ENCODE measurements at places on chromosomes 2 and 18.

DNA sequence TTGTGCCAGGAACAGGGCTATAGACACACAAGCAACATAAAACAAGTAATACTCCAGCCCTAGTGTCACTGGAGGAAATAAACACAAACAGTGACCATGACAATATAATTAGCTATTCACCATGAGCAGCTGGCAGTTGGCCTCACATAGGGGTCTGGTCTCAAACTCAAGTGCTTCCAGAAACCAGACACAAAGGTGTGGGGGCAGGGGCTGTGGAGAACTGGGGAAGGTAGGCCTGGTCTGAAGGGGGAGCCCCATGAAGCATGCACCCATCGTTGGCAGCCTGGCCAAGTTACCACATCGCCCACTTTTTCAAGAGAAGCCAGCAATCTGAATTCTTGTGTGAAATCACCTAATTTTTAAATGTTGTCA is 49.5 kb upstream of the SP3 start:
- H3K4me1 ChIP-seq = peaks cover 5% of the 10 kb centered on the region
- no peak overlapping the region for H3K4me3 ChIP-seq
- peaks cover 8% of the 10 kb centered on the region for H3K27me3 ChIP-seq
- DNase-seq = no peak

- no peak for DNase-seq
- H3K4me1 ChIP-seq = peaks cover 2% of the 10 kb centered on the region
- H3K27ac ChIP-seq = no peak overlapping the region
- no peak overlapping the region for H3K4me3 ChIP-seq
- no peaks in the 10 kb centered on the region for H3K36me3 ChIP-seq
These were observed 22.7 kb downstream of the MRO start for GRCh38 chr18:50797142-50797541.

DNA sequence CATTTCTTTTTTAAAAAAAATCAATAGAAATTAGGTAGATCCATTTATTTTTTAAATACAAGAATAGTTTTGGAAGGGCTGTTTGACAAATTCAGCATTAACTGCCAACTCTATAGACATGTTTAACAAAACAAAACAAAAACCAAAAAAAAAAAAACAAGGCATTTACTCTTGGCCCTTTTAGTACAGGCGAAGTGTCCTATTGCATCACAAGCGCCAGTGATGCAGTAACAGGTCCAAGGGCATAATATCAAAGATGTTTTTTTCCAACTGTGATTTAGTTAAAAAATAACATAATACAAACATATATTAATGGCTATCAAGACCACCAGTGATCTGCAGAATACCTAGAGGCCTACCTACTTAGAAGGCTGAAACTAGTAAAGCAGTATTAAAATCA is 55.3 kb downstream of the XDH start:
- H3K36me3 ChIP-seq = no peaks in the 10 kb centered on the region
- H3K4me1 ChIP-seq = no peaks in the 10 kb centered on the region
- no peak for DNase-seq
- H3K4me3 ChIP-seq = no peak overlapping the region
- no peak overlapping the region for H3K27ac ChIP-seq
- H3K27me3 ChIP-seq = no peaks in the 10 kb centered on the region

- H3K36me3 ChIP-seq = no peaks in the 10 kb centered on the region
- no peaks in the 10 kb centered on the region for H3K27me3 ChIP-seq
- H3K4me1 ChIP-seq = no peaks in the 10 kb centered on the region
- H3K4me3 ChIP-seq = no peak overlapping the region
- H3K27ac ChIP-seq = no peak overlapping the region
These were observed 1003.5 kb downstream of the TSN start for GRCh38 chr2:122758967-122759366.

- H3K27me3 ChIP-seq = peaks cover 6% of the 10 kb centered on the region
- H3K4me1 ChIP-seq = no peaks in the 10 kb centered on the region
- no peak overlapping the region for H3K27ac ChIP-seq
- H3K36me3 ChIP-seq = no peaks in the 10 kb centered on the region
These were observed 18.0 kb downstream of the TBR1 start for GRCh38 chr2:161434118-161434517.

DNA sequence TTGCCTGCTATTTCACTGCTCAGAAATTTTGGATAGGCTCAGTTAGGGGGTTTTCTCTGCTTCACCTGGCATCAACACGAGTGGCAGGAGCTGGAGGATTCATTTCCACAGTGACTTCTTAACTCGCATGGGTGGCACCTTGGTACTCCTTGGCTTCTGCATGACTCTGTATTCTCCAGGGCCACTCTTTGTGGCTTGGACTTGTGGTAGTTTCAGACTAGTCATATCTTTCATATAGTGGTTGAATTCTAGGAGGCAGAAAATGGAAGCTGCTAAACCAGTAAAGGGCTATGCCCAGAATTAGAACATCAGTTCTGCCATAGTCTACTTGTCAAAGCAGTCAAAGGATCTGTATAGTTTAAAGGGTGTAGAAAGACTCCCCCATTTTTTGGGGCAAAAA is 6.8 kb downstream of the MAIP1 start:
- H3K4me1 ChIP-seq = no peaks in the 10 kb centered on the region
- H3K4me3 ChIP-seq = no peak overlapping the region
- no peak for DNase-seq
- H3K27ac ChIP-seq = no peak overlapping the region
- H3K36me3 ChIP-seq = peaks cover 18% of the 10 kb centered on the region

DNA sequence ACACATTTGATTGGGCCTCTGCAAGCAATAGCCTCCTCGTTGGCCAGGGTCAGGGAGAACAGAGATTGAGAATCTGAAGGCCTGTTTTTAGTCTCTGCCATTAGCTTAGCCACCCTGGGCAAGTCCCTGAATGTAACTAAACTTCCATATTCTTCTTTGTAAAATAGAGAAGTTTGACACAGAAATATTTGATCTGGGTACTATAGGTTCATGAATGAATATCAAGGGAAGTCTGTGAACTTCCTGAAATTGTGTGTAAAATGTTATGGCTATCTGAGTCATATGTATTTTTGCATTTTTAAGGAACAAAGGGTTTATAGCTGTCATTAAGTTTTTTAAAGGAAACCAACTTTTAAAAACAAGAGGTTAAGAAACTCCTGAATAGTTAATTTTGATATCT is 23.2 kb downstream of the RND3 start:
- H3K4me3 ChIP-seq = no peak overlapping the region
- no peaks in the 10 kb centered on the region for H3K27me3 ChIP-seq
- H3K4me1 ChIP-seq = no peaks in the 10 kb centered on the region
- no peak for DNase-seq
- peaks cover 1% of the 10 kb centered on the region for H3K36me3 ChIP-seq

GRCh38 chr18:57630754-57631595 is 9.3 kb upstream of the NARS1 start:
- H3K4me3 ChIP-seq = peak overlapping the region; percentile 72
- H3K36me3 ChIP-seq = no peaks in the 10 kb centered on the region
- H3K27me3 ChIP-seq = no peaks in the 10 kb centered on the region
- no peak for DNase-seq

DNA sequence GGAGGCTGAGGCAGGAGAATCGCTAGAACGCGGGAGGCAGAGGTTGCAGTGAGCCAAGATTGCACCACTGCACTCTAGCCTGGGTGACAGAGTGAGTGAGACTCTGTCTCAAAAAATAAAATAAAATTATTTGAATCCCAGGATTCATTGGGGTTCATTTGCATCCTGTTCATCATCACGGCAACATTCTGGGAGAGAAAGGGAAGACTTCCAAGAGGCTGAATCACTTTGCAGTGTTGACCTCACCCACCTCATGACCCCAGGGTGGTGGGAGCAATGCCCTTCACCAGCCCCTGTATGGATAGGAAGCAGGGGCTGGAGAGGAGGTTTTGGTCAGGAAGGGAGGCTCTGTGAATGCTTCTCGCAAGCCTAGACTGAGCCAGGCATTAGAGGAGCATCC is 195.6 kb downstream of the CTIF start:
- peaks cover 6% of the 10 kb centered on the region for H3K4me1 ChIP-seq
- no peak overlapping the region for H3K4me3 ChIP-seq
- H3K27me3 ChIP-seq = no peaks in the 10 kb centered on the region
- no peaks in the 10 kb centered on the region for H3K36me3 ChIP-seq

Data from H1 (cell line).